ENCODE measurements at places on chromosomes 2 and 18. TPM values are rescaled to one million over a fixed set of nuclear protein-coding genes. Genes with fewer than 3 reads are reported as not detected.

The CHST10 gene
- total RNA-seq = 14.6 TPM

The CGREF1 gene
- 8.6 TPM for total RNA-seq

The UBE2F gene
- total RNA-seq = 48.1 TPM

The CSRNP3 gene
- total RNA-seq = not detected

The GAREM1 gene
- total RNA-seq = 6.1 TPM

The NPHP1 gene
- total RNA-seq = 9.2 TPM

The SERPINB10 gene
- total RNA-seq = not detected

The DSEL gene
- total RNA-seq = 0.39 TPM

The MYO5B gene
- total RNA-seq = 8.9 TPM

The NOL4 gene
- total RNA-seq = not detected

The TSGA10 gene
- total RNA-seq = 3.1 TPM

Measured in A549 treated with GW870086 at 1 μM for 4 hours (cell line).